Glutamatergic neuron (in vitro differentiated cells): ENCODE measurements at places on chromosomes 11 and 22. TPM values are rescaled to one million over a fixed set of nuclear protein-coding genes. Genes with fewer than 3 reads are reported as not detected.
A peak's percentile ranks its signal among the peaks of the same experiment; 100 is the strongest.

- no peak overlapping the region for H3K4me3 ChIP-seq
- DNase-seq: no peak
- H3K36me3 ChIP-seq: peaks cover 6% of the 10 kb centered on the region
- H3K27ac ChIP-seq: no peak overlapping the region
- peaks cover 6% of the 10 kb centered on the region for H3K27me3 ChIP-seq
Measured at GRCh38 chr22:25413620-25414019, 150.9 kb upstream of the GRK3 start.

- peaks cover 5% of the 10 kb centered on the region for H3K4me1 ChIP-seq
- H3K27me3 ChIP-seq: peaks cover 5% of the 10 kb centered on the region
- H3K36me3 ChIP-seq: no peaks in the 10 kb centered on the region
- DNase-seq: no peak
- H3K27ac ChIP-seq: no peak overlapping the region
- H3K4me3 ChIP-seq: no peak overlapping the region
Measured at GRCh38 chr11:110425751-110426545, 3.8 kb upstream of the FDX1 start.

DNA sequence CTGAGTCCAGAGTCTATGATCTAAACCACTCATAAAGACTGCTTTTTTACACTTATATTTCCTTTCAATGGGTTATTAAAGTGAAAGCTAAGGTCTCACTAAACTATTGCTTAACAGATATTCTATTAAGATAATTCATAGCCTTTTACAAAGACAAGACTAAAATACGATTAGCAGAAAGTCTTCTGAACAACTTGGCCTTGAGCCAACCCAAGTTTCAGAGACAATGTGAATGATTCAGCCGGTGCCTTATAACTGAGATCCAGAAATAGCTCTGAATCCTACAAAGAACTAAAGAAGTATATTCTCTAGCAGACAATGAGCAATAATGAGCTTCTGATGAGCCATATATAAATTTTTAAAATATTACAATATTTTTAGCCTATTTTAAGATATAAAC, 41.5 kb upstream of the CARD18 start:
- no peak overlapping the region for H3K4me3 ChIP-seq
- no peaks in the 10 kb centered on the region for H3K36me3 ChIP-seq
- H3K27ac ChIP-seq: no peak overlapping the region
- no peak for DNase-seq

DNA sequence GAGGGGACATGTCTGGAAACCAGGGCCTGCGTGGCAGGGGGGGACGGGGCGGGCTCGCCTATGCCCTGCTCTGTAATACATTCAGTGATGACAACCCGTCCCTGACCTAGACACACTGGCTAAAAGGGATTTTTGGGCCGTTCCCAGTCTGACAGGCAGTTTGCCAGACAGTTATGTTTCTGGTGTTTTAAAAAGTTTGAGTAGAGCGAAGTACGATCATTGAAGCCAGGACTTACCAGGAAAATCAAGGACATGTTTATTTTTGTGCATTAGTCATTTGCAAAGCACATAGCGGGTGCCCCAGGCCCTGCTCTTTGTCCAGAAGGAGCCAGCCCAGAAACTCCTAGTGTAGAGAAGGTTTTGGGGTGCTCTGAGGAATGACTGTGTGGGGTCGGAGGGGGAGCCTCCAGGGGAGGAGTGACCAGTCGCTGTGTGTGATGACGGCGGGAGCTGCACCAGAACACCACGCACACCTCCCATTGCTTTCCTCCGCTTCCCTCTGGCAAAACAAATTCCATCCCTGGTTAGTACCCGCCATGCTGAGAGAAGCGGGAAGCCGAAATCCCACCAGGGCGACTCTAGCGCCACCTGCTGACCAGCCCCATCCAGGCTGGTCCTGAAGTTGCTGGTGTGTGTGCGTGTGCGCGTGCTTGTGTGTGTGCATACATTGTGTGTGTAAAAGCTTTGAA, 50.8 kb downstream of the FBLN1 start:
- peaks cover 12% of the 10 kb centered on the region for H3K36me3 ChIP-seq
- no peak overlapping the region for H3K4me3 ChIP-seq
- peak; percentile 92 for DNase-seq
- H3K27ac ChIP-seq: peak overlapping the region; percentile 20
- peaks cover 5% of the 10 kb centered on the region for H3K27me3 ChIP-seq

UQCC3 gene
- total RNA-seq: 5.7 TPM

FOLR2 gene
- not detected for total RNA-seq
